ENCODE measurements at places on chromosomes 2 and 18. TPM values are rescaled to one million over a fixed set of nuclear protein-coding genes. Genes with fewer than 3 reads are reported as not detected.

Gene SUCLG1
- polyA plus RNA-seq: 51.5 TPM

Gene DOK6
- polyA plus RNA-seq: 0.55 TPM

Gene PAX8
- polyA plus RNA-seq: 1.1 TPM

Gene TEX44
- not detected for polyA plus RNA-seq

Gene HNRNPA3
- 74.9 TPM for polyA plus RNA-seq

Gene CAVIN2
- polyA plus RNA-seq: 3.1 TPM

Gene MARCHF4
- polyA plus RNA-seq: 10.0 TPM

Gene GPR35
- polyA plus RNA-seq: 0.17 TPM

Gene CROCC2
- polyA plus RNA-seq: not detected

Gene IL1RL2
- polyA plus RNA-seq: 0.11 TPM

Gene C1QL2
- not detected for polyA plus RNA-seq

Gene GKN1
- polyA plus RNA-seq: not detected

Gene SERPINB3
- not detected for polyA plus RNA-seq

Gene TNFRSF11A
- not detected for polyA plus RNA-seq

GRCh38 chr2:55225481-55226020 is 6.5 kb downstream of the CLHC1 start:
- DNase-seq: no peak

DNA sequence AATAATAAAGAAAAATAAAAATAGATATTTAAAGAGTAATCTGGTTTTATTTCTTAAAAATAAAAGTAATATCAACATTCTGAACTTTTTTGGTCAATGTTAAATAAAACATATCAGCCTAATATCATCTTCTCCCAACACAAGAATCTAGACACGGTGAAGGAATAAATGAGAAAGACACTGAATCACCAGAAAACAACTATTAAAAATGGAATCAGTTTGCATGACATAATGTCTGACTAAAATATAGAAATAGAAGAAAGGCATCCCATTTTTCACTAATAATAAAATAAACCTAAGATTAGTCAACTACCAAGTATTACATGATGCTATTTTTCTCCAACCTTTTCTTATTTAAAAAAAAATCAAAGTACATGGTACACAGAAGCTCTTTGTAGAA is 30.8 kb upstream of the TNFAIP6 start:
- no peak for DNase-seq

DNA sequence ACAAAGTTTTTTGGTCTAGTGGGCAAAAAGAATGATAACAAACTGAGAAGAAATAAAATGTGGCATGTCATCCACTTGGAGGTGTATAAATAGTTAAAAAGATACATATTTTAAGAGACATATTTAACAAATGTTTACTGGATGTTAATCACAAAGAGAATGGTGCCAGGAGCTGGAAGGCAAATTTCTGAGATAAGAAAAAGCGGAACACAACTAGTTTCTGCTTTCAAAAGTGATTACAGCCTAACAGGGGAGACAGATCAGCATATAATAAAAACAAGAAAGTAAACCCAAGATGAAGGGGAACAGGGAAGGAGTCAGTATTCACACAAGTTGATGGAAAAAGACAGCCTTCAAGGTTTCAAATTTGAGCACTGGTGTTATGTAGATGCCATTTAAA is 91.3 kb downstream of the OLA1 start:
- DNase-seq: no peak

DNA sequence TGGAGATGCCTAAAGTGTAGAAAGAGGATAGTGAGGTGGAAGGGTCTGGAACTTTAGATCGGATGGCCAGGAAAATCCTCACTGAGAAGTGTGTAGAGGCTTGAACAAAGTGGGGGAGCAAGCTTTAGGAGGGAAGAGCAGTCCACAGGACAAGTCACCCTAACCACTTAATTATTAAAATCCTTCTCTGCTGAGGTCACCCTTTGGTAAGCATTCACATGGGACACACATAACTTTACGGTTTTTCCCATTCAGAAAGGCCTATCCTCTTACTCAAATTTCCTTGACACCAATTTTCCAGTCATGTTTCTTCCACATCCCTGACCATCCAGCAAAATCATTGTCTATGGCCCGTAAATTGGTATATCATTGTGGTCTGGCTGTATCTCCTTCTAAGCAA is 31.0 kb upstream of the ZEB2 start:
- DNase-seq: peak; percentile 12

DNA sequence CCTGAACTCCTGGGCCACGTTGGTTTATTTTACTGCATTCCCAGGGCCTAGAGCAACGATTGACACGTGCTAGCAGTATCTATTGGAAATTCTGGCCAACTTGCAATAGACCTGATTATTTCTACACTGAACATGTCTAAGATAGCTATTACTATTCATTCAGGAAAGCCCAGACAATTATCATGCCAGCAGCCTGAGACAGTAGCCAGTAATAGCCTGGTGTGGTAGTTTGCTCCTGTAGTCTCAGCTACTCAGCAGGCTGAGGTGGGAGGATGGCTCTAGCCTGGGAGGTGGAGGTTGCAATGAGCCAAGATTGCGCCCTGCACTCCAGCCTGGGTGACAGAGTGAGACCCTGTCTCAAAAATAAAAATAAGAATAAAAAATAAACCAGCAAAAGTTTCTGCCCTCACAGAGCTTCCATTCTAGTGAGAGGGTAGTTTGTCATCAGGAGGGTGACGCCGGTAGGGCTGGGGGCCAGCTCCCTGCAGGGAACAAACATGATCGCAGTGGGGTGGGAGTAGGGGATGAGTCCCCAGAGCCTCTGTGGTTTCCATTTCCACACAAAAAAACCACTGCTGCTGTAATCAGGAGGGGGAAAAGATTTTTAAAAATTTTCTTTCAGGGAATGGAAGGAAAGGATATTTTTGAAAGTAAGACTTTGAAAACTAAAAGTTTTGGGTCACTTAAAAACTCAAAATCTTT is 4.3 kb downstream of the CASP8 start:
- DNase-seq: no peak

DNA sequence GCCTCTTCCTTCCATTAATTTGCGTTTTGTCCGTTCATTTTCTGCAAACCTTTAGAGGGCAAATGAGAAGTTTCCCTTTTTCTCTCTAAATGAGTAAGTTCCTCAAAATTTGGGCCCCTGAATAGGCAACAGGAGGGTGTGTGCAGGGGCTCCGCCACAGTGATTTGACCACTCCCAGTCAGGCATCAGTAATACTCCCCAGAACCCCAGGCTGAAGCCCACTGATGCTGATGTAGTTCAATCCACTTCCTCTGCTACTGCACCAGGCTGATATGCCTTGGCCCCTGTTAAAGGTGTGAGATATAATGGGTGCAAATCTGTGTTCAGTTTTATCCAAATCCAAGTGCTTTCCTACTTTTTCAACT is 1150.0 kb downstream of the RPIA start:
- no peak for DNase-seq

- DNase-seq: no peak
Observed at GRCh38 chr2:69594341-69594740, 49.2 kb downstream of the AAK1 start.

- DNase-seq: no peak
Observed at GRCh38 chr2:38727661-38728060, 23.5 kb downstream of the SRSF7 start.

- no peak for DNase-seq
Observed at GRCh38 chr2:72934683-72935610, 17.6 kb downstream of the EMX1 start.

DNA sequence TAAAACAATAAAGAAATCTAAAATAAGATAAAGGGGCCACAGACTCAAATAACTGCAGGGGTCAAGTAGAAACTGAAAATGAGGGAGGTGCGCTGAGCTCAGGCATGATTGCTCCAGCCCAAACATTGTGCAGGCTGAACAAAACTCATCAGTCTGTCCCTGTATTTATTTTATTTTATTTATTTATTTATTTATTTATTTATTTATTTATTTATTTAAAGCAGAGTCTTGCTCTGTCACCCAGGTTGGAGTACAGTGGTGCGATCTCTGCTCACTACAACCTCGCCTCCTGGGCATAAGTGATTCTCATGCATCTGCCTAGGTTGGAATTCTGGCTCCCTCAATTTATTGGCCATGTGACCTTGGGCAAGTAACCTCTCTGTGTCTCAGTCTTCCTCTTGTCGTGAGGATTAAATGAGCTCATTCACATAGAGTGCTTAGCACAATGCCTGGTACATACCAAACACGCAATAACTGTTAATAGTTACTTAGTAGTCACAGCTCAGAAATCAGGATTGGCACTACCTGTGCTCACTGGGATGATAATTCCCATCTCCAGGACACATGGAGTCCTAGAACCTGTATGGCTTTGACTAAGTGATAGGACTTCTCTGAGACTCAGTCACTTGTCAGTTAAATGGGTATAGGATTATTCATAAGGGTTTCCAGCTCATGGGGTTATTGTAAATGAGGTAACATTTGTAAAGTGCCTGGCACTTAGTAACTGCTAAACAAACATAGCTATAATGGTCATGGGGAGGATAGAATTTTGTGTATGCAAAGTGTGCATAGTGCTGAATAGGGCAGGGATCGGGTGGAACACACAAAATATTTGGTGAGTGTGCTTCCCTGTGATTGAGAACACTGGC is 6.0 kb downstream of the SPEG start:
- no peak for DNase-seq

DNA sequence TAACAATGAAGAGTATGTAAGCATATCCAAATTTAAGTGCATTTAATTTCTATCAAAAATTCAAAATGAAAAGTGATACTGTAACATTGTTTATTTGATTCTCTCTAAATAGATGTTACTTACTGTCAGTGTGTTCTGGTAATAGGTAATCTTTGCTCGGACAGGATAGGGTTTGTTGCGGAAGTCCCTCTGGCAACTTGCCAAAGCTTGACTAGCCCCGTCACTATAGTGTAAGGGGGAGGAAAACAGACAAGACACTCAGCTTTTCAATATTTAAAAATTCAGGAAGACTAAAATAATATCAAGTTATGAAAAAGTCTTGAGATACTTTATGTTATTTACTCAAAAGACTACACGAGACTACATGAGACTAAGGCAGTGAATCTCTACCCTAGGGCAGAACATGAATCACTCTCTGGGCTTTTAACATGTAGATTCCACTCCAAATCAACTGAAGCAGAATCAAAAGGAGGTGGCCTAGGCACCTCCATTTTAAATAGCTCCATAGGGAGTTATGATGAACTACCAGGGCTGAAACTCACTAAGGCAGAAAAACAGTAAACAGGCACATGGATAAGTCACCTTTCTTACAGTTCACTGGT is 5.9 kb downstream of the LMAN1 start:
- no peak for DNase-seq

DNA sequence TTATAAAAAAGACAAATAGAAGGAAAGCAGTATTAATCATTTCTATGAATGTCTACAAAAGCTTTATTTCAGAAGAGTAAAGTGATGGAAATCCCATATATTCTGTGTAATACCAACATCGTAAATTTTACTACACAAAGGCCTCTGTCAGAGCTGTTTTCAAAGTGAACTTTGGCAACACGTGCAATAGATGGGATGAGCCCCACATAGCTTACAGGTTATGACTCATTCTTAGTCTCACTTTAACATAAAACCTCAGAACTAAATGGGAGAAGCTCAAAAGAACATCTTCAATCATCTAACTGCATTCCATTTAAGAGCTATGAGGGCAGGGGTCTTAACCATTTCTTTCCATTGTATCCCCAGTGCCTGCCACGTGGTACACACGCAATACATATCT is 11.5 kb downstream of the VPS4B start:
- DNase-seq: no peak

- no peak for DNase-seq
Observed at GRCh38 chr2:52968043-52968442, 799.6 kb upstream of the CHAC2 start.

GRCh38 chr2:236715491-236715961 is 145.9 kb downstream of the ACKR3 start:
- DNase-seq: no peak

DNA sequence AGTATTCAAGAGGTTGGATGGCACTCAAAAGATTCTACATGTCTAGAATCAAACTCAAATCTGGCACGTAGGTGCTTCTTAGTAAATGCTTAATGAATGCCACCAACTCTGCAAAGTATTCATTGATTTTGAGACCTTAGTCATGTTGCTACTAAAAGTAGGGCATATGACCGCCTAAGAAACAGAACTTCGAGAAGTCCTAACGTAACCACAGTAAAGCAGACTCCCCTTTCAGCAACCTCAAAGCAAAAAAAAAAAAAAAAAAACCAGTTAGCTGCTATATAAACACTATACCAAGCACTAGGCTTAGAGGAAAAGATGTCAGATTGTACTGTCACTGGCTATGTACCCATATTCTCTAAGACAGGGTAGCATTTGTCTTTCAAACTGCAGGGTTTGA is 33.9 kb downstream of the PTCD3 start:
- DNase-seq: no peak

- no peak for DNase-seq
Observed at GRCh38 chr18:31680831-31681568, 3.4 kb downstream of the B4GALT6 start.

DNA sequence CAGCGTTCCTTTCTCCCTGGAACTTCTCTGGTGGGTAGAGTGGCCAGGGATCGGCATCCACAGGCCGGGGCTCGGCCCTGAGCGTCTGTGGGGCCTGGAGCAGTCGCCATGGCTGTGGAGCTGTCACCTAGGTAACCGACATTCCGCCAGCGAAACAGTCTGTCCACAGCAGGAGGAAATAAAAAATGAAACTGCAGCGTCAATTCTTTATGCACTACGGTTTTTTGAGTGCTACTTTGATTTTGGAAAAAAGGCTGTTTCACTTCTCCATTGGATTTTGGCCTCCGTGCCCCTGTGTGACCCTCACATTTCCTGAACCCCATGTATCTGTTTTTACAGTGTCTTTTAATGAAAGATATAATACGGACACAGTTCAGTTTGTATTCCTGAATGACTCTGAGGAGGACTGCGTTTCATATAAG is 163.4 kb downstream of the LDLRAD4 start:
- no peak for DNase-seq

- no peak for DNase-seq
Observed at GRCh38 chr2:195498176-195498575, 158.8 kb upstream of the SLC39A10 start.

DNA sequence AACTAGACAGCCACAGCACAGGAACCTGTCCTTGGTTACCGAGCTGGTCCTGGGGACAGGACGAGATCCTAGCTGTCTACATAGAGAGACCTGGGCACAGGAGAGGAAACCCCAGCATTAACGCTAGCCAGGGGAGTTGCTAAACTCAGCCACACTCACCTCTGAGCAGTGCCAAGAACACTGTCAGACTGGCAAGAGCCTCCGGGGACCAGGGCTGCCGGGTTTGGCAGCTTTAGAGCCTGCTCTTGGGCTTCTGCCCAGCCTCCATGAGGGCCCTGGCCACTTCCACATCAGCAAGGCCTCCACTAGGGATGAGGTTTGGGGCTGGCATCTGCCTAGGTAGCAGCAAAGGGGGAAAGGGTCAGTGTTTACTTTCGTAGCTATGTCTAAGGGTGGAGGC is 6.7 kb downstream of the TMBIM1 start:
- no peak for DNase-seq

- DNase-seq: no peak
Observed at GRCh38 chr2:47313728-47314127, 89.2 kb upstream of the MSH2 start.

GRCh38 chr18:49847524-49847923 is 34.2 kb upstream of the ACAA2 start:
- no peak for DNase-seq

DNA sequence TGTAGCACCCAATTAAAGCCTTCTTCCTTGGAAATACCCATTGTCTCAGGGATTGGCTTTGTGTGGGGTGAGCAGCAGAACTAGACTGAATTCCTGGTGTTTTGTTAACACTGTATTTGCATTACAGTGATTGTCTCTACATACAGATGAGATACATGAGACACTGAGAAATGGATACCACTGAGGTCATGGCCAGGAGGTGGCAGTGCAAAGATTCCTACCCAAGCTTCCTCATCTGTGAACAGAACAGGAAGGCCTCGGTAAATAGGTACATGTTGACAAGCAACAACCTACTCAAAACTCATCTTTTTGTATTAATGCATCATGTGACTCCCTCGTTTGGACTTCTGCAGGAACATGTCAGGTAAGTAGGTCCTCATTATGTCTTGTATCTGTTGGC is 445.8 kb upstream of the RGPD4 start:
- DNase-seq: no peak
